ENCODE measurements at places on chromosomes 1 and 21. TPM values are rescaled to one million over a fixed set of nuclear protein-coding genes. Genes with fewer than 3 reads are reported as not detected.

The FOXO6 gene
- 1.1 TPM for total RNA-seq

The RCSD1 gene
- 12.8 TPM for total RNA-seq

GRCh38 chr21:33931799-33932390, 16.3 kb upstream of the ATP5PO start:
- H3K27ac ChIP-seq: no peak overlapping the region
- no peaks in the 10 kb centered on the region for H3K27me3 ChIP-seq
- no peak for DNase-seq

- no peak overlapping the region for H3K27ac ChIP-seq
- H3K4me3 ChIP-seq: no peak overlapping the region
- no peak for DNase-seq
- no peaks in the 10 kb centered on the region for H3K27me3 ChIP-seq
Observed at GRCh38 chr1:33721301-33721815, 142.5 kb upstream of the HMGB4 start.

- no peak overlapping the region for H3K27ac ChIP-seq
- no peak overlapping the region for H3K4me3 ChIP-seq
- peaks cover 3% of the 10 kb centered on the region for H3K36me3 ChIP-seq
- H3K27me3 ChIP-seq: no peaks in the 10 kb centered on the region
- H3K4me1 ChIP-seq: no peaks in the 10 kb centered on the region
- DNase-seq: no peak
Observed at GRCh38 chr1:92367496-92367895, 68.6 kb downstream of the RPAP2 start.

DNA sequence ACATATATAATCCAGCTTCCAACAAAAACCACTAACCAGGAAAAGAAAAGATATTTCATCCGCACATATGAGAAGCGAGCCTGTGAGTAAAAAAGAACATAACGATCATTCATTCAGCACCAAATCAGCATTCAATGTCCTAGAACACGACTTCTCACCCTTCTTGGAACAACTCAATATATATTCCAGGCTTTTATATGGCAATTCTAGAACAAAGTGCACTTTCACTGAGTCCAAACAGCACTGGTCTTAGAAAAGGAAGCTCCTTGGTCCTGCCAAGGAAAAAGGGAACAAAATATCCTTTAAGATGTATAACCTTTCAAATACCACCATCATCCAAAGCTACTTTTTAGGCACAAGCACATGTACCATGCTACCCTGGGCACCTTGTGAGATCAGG, 44.5 kb downstream of the RPL5 start:
- no peak overlapping the region for H3K27ac ChIP-seq
- no peak for DNase-seq
- H3K4me1 ChIP-seq: peaks cover 7% of the 10 kb centered on the region
- H3K4me3 ChIP-seq: no peak overlapping the region
- no peaks in the 10 kb centered on the region for H3K36me3 ChIP-seq

GRCh38 chr21:37419228-37419906, 52.8 kb downstream of the DYRK1A start:
- no peak for DNase-seq
- no peak overlapping the region for H3K4me3 ChIP-seq
- no peak overlapping the region for H3K27ac ChIP-seq
- H3K27me3 ChIP-seq: no peaks in the 10 kb centered on the region
- H3K4me1 ChIP-seq: peaks cover 3% of the 10 kb centered on the region

GRCh38 chr1:112651205-112651604, 23.3 kb upstream of the MOV10 start:
- DNase-seq: no peak
- H3K36me3 ChIP-seq: peaks cover 4% of the 10 kb centered on the region
- no peaks in the 10 kb centered on the region for H3K4me1 ChIP-seq
